ENCODE measurements at places on chromosomes 3 and 15.

- DNase-seq: no peak
Measured at GRCh38 chr3:124605781-124606579, 124.3 kb upstream of the UMPS start.

- DNase-seq: no peak
Measured at GRCh38 chr3:21326704-21327475, 424.1 kb downstream of the ZNF385D start.

DNA sequence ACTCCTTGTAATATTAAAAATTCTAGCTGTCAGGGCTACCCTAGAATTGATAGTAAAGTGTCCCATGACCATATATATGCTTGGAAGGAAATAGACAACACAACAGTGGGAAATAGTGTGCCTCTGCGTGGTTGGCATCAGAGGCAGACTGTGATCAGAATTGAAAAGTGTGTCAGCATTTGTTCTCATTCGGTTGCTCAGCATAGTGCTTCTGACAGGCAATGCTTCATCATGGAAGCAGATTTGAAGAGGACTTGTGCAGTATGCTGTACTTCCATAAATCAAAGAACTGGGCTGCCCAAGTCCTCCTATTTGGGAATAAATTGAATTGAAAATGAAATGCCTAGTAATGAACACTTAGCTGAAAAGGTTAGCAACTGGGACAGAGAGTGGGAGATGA is 435.7 kb downstream of the DIPK2A start:
- no peak for DNase-seq

- no peak for DNase-seq
Measured at GRCh38 chr15:86556396-86557017, 476.8 kb downstream of the AGBL1 start.

GRCh38 chr3:173823911-173824460 is 426.4 kb downstream of the NLGN1 start:
- DNase-seq: no peak

DNA sequence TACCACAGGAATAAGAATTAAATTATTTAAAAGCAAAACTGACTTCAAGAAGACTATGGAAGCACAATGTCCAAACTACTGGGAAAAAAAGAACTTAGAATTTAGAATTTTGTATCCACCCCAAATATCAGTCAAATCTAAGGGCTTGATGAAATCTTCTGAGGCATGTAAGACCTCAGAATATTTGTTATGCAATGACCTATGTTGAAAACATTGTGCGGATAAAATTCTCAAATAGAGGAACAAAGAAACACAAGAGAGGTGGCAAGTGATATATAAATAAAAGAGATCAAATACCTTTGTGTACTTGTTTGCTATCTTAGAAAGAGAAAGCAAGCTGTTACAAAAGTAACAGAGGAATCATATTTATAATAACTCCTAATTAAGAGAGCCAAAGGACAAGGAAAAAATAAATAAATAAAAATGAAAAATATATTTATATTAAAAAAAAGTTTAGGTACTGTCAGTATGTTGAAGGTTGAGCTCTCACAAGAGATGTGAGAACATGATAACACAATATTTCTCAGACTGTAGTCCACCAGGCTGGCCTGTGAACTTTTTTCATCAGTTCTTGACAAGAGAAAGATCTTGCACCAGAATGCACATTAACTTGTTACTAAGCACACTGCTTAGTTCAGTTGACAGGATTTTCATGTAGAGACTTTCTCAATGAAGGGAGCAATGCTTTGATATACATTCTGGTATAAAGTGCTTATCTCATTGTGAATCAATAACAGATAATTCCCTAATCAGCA is 50.0 kb downstream of the CPA3 start:
- no peak for DNase-seq

Measured in central memory CD4-positive, alpha-beta T cell (primary cell).